Fibroblast of the conjunctiva (primary cell): ENCODE measurements at places on chromosomes 3 and 15.

DNA sequence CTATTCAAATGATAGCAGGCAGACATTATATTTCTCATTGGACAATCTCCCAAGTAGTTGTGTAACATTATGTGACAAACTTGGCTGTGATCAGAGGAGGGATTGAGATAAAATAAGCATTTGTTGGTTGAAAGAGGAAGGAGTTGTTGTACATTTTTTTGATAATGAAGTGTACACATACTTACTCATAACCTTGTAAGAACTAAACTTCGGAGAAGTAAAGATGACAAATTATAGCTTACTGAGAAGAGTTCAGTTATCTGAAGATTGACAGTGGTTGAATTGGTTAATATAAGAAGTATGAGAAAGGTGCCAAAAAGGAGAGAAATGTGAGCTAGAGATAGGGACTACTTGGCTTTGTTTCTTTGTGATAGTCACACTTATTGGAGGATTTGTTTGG lies 32.6 kb downstream of the STT3B start:
- no peak for DNase-seq

DNA sequence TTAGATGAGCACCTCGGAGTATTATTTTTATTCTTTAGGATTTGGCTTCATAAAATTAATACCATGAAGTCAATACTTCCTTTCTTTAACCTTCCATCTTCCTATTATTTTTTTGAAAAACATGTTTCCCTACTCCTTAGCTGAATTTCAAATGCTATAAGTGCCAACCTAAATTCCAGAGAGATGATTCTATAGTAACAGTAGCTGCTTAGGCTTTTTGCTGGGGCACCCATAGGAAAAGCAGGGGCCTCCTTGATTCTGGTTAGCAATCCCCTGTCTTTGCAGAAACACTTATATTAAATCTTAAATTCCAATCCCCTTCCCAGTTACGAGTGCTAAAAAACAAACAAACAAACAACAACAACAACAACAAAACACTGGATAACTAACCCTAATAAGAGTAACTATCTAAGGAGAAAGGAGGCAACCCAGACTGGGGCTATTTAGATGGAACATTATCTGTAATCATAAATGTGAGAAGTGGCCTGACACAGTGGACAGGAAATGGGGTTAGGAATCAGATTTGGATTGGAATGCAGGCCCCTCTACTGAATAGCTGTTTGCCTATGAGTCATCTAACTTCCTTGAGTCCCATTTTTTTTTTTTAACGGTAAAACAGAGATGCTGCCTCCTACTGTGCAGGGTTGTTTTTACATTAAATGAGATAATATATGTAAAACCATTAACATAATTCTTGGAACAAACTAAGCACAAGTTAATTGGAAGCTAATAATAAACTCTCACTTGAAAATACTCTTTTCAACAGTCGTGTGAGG lies 148.1 kb downstream of the WDR72 start:
- DNase-seq, result no peak

GRCh38 chr15:100078511-100079220 lies 263.1 kb downstream of the ADAMTS17 start:
- no peak for DNase-seq

DNA sequence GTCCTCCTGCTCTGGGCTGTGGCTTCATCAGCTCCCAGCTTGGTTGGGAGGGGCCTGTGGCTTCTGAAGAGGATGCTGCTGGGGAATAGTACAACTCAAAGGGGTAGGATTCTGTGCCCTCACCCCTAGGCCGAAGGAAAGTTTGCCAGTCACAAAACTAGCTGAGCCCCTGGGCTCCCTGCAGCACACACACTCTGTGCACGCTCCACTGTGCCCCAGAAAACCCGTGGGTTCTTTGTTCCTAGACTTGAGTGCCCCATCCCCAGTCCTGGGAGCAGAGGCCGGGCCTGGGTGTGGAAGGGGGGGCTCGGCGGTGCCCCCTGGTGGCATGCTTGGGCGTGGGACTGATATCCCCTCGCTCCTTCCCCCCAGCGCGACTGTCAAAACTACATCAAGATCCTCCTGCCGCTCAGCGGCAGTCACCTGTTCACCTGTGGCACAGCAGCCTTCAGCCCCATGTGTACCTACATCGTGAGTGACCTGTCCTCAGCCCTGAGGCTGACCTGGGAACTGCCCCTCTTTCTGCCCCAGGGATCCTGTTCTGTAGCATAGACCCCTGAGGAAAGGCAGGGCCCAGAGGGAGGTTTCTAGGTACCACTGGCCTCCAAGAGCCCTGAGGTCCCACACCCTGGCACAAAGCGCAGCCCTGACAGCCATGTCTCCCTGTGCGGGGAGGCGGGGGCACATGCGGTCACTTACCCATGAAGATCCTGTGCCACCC lies 14.2 kb downstream of the CIB1 start:
- no peak for DNase-seq

DNA sequence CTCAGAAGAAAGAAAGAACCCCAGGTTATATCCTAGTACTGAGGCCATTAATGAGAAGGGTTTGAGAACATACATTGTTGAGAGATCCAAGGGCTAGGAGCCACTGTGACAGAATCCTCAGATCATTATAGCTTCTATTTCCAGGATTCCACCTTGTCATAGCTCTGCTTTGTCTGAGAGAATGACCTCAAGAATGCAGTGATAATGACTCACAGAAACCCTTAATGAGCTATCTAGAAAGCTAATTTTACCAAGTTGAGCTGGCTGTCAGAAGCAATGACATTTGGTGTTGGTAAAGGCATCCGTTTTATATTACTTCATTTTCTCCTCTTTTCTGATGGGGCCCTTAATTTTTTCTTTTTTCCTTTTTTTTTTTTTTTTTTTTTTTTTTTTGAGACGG lies 10.9 kb downstream of the TRIP4 start:
- DNase-seq, result no peak

- DNase-seq, result no peak
These were observed 70.2 kb upstream of the ST8SIA2 start for GRCh38 chr15:92323525-92323924.

GRCh38 chr3:111715911-111716523 lies 120.9 kb upstream of the ZBED2 start:
- DNase-seq, result no peak

DNA sequence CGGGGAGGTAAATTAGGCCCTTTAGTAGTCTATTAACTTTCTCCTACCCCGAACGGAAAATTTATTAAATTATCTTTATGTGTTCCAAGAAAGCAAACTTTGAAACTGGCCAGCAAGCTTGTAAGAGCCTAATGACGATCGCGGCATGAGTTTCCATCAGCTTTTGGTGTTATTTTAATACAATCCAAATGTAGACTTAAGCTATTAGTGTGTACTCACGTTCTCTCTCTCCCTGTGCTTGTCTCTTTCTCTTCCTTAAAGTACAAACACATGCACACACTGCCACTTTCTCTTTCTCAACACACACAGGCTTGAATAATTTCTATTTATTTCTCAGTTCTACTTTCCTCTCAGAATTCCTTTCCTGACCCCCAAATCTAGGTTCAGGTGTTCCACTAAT lies 108.8 kb upstream of the MME start:
- peak; percentile 70 for DNase-seq

DNA sequence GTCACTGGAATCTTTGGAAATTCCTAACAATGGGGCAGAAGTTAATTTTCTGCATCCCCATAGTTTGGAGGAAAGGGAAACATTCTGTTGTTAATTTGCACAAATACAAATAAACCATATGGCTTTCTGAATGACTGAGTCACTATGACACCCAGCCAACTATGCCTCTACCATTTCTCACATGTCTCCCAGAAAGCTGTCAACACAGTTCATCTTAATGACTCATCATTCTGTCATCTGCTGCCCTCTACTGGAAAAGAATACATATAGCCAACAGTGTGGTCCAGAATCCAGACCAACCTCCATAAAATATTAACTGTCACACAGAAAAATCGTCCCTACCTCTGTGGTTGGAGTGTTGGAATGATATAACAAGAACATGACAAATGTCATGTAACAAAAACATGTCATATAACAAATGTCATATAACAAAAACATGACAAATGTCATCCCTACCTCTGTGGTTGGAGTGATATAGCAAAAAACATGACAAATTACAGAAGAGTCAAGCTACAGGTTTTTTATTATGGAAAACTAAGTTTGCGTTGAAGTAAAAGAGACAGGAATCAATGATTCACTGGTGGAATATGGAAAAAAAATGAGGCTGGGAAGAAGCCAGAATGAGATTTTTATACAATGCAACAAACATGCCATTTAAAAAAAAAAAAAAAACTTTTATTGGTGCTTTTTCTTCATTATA lies 47.7 kb upstream of the GYG1 start:
- peak; percentile 95 for DNase-seq

DNA sequence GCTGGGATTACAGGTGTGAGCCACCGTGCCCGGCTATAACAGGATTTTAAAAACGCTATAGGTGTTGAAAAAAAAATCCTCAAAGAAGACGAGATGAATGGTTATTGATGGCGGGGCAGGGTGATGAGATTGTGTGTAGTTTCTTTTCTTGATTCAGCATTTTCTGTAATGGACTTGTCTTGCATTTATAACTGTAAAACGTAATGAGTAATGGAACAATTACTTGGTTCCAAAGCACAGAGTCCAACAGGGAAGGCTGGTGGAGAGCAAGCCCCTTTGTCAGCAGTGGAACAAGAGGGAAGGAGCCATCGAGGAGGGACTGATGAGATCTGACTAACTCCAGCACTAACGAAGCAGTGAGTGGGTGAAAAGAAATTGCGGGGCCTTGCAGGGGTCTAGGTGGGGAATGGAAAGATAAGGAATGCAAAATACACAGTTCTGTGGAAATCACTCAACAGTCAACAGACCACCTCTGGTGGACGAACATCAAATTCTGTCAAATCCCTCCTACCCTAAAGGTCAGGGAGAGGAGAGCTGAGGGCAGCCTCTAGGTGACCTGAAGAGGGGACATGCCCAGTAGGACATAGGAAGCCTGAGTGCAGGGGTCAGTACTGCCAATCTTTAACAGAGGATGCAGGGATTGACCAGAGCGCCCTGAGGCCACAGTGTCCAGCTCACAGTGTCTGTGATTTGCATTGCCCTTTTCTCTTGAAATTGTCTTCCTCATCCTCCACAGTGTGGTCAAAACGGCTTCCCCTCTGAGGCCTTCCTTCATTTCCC lies 23.1 kb upstream of the CDCP1 start:
- no peak for DNase-seq

DNA sequence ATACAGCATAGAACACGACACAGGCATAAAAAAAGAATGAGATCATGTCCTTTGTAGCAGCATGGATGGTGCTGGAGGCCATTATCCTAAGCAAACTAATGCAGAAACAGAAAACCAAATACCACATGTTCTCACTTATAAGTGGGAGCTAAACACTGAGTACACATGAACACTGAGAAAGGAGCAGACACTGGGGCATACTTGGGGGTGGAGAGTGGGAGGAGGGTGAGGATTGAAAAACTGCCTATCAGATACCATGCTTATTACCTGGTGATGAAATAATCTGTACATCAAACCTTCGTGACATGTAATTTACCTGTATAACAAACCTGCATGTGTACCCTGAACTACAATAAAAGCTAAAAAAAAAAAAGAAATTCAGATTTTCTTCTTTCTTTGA lies 100.4 kb downstream of the PPM1L start:
- no peak for DNase-seq

DNA sequence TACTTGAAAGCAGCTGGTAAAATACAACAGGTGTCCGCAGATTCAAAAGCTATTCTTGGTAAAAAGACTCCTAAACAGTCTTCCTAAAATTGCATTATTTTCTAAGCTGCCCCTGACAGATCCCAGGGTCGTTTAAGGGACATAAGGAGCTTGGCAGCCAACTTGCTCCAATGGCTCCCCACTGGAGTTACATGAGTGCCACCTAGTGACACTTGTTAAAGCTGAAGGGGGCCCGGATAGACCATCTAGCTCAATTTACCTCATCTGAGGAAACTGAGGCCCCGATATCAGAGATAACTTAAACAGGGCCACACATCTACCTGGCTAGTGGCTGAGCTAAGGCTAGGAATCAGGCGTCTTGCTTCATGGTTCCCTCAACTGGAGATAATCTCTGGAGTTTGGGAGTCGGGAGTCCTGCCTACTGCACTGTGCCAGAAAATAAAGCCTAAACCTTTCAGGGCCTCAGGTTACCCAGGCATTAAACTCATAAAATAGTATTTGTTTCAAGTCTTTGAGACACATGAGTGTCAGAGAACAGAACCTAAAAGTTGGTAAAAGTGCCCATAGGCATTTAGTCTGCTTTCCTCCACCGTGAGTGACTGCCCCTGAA lies 6.5 kb upstream of the TBC1D23 start:
- DNase-seq, result peak; percentile 72

DNA sequence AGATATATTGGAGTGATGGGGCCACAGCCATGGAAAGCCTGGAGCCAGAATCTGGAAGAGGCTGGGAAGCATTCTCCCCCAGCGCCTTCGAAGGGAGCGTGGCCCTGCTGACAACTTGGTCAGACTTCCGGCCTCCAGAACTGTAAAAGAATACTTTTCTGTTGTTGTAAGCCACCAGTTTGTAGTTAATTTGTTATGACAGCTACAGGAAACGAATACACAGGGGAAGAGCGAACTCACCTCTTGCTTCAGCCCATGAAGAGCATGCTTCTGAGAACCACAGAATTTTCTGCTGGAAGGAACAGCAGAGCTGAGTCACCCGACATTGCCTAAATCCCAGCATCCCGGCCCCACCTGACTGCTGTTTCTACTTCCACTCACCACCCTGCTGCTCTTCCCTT lies 501.7 kb downstream of the SHQ1 start:
- DNase-seq, result peak; percentile 81

- DNase-seq, result peak; percentile 30
These were observed 2.6 kb upstream of the APEH start for GRCh38 chr3:49671291-49672288.

DNA sequence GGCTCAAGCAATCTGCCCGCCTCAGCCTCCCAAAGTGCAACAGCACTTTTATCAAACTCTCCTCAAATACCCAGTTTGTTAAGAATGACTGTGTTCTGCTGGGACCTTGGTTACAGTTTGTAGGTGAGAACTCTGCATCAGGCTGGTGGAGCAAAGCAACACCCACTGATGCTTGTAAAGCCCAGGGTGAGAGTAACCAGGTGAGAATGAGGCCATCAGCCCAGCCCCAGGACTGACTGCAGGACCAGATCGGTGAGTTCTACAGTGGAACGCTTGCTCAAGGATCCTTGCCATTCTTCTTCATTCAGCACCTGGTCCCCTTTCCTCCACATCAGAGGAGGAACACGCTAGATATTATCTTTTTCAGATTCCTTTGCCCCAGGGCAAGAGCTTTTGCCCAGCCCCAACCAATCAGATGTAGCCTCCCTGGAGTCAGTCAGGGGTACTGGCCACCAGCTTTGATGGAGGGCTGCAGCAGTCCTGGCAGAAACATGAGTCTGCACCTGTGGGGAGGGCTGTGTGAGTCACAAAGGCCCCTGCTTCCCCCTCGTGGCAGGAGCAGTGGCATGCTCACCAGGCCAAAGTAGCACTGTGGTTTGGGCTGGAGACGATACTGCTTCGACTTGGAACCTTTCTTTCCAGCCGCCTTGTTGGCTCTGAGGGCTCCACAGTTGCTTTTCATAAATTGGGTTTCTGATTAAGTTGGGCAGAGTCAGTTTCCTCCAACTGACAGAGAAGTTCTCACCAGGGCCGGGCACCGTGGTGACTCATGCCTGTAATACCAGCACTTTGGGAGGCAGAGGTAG lies 3.5 kb upstream of the SHISA5 start:
- no peak for DNase-seq

GRCh38 chr3:40911928-40912327 lies 287.4 kb upstream of the CTNNB1 start:
- DNase-seq, result no peak

GRCh38 chr3:156749244-156749643 lies 74.9 kb downstream of the TIPARP start:
- no peak for DNase-seq

GRCh38 chr3:101709126-101709525 lies 15.3 kb upstream of the CEP97 start:
- DNase-seq, result no peak
